ENCODE measurements at places on chromosomes 2 and 18.

- no peak for DNase-seq
These were observed 867.9 kb upstream of the POU3F3 start for GRCh38 chr2:103986001-103986400.

DNA sequence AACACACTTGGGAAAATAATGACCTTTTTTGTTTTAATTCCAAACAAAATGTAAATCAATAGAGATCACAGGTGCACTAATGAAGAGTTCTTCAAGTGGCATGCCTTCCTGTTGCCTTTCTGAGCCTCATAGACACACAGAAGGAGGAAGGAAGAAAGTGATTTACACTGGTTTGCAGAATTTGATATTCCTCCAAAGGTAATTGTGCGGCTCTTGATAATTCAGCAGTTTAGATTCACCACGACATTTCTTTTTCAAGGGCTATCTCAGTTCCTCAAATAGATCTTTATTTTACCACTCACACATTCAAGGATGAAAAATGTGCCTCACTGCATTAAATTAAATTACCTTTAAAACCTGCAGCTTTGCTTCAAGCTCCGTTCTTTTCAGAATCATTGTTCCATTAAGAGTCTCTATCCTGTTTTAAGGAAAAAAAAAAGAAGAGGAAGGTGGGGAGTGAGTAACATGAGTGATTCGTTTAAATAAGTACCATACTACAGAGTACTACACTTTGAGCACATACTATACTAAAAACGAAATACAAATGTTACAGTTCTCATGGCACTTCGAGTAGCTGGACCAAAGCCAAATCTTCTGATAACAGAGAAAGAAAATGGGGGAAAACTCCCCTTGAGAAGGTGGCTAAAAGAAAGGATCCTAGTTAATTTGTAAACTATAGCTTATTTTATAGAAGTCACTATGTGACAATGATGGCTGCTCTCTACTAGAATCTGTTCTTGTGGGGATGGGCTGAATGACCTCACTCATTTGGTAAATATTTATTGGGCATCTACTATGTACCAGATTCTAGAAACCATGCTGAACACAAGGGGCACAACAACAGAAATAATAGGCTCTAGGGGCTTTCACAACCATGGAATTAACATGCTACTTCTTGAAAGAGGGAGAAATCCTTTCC lies 16.6 kb downstream of the CYTIP start:
- DNase-seq, result no peak

DNA sequence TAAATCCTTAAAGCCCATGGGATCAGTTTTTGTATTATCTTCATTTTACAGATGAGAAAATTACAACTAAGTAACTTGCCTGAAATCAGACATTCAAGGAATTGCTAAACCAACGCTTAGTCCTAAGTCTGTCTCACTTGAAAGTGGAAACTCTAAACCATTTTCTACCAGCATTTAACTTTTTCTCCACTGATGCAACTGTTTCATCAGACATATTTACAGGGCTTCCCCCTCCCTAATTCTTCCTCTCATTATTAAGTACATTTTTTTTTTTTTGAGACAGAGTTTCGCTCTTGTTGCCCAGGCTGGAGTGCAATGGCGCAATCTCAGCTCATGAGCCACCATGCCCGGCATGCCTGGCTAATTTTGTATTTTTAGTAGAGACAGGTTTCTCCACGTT lies 88.6 kb downstream of the ACVR1C start:
- no peak for DNase-seq

GRCh38 chr18:59861009-59861408 lies 38.8 kb upstream of the PMAIP1 start:
- DNase-seq, result no peak

DNA sequence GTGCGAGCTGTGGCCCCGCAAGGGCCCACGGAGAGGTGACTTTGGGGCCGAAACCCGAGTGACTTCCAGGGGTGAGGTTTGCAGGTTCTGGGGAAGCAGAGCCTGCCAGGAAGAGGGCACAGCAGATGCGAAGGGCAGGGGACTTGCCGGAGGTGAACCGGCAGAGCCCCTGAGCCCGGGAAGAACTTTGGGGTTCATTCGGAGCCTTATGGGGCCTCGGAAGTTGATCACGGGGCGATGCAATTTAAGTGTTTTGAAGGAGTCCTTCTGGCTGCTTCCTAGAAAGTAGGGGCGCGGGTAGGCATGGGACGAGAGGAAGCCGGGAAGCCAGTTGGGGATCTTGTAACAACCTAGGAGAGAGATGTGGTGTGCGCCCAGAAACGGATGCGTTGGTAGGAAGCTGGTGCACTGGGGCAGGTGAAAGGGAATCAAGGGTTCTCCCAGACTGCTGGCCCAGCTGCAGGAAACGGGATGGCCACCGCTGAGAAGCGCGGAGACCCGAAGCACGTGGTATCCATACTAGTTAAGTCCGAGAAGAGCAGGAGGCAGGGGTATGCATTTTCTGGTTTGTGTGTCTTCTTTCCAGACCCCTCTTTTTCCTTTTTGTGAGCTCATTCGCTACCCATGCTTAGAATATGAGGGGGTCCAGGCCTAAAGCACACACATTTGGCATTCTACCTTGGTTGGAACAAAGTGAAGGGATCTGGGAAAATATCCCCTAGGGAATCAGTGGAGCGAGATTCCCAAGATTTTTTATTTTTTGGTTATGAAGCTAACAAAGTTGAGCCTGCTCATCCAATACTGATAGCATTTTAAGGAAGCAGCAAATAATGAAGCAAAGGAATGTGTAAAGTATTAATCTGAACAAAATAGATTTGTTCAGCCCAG lies 758 bp downstream of the SCLY start:
- peak; percentile 14 for DNase-seq

DNA sequence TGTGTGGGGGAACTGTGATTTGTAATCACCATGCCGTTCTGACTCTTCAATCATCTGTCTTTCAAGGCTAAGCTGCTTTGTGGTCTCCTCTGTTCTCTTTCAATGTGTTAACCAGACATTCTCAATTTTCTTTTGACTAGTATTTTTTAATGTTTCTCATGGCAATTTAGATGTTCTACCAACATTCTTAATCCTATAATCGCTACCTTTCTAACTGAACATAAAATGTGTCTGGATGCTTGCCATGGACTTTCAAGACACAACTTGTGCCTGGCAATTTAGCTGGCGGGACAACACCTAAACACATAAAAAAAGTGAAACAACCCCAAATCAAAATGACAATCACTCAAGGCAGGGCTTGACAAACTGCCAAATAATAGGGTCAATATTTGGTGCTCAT lies 135.0 kb upstream of the ACKR3 start:
- DNase-seq, result no peak

DNA sequence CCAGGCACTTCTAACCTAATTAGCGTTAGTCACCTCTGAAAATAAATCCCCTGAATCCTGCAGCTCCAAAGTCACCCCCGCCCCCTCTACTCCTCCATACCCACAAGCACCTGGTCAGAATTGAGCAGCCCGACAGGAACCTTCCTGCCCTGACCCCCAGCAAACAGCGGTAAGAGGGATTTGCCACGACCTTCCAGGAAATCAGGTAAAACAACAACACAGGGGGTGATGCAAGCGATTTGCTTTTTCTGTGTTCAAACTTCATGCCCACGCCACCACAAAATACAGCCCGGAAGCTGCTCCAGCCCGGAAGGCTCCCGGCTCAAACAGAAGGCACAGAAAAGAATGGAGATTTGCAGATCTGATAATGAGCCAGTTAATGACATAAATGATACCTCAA lies 367.1 kb downstream of the GPD2 start:
- no peak for DNase-seq

GRCh38 chr2:181354626-181355025 lies 102.6 kb upstream of the ITGA4 start:
- no peak for DNase-seq

DNA sequence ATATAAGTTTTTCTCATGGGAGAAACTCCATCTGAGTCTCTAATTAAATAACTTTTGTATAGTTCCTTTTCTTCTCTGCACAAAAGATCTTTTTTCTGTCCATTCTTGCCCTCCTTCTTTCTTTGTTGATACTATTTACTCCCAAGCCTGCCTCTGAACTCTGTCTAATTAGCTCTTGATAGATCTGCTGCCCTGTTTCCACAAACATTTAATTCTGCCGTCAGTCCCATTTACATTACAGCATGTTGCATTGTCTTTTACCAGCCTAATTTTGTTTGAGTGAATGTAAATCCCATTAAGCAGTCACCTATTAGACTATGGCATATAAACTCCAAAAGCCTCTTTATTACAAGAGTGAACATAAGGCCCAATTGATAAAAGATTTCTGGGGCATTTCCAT lies 254.4 kb downstream of the ERBB4 start:
- no peak for DNase-seq

GRCh38 chr2:42110641-42111322 lies 58.4 kb upstream of the EML4 start:
- no peak for DNase-seq

DNA sequence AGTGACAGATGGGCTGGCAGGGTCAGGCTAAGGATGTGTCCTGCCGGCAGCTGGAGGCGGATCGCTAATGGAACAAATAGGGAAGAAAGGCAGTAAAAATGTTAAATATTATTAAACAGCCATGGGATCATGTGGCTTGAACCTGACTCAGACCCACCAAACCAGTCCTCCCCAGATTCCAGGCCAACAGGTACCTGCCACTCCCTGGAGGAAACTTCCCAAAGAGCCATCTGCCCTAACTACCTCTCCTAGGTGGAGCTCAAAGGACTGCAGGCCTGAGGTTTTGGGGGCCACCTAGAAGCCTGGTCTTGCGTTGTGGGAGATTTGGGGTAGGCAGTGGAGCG lies 34.3 kb downstream of the CIB4 start:
- no peak for DNase-seq

- no peak for DNase-seq
These were observed 12.5 kb upstream of the GEMIN6 start for GRCh38 chr2:38765551-38765950.

GRCh38 chr2:160731856-160732255 lies 238.2 kb upstream of the RBMS1 start:
- no peak for DNase-seq

DNA sequence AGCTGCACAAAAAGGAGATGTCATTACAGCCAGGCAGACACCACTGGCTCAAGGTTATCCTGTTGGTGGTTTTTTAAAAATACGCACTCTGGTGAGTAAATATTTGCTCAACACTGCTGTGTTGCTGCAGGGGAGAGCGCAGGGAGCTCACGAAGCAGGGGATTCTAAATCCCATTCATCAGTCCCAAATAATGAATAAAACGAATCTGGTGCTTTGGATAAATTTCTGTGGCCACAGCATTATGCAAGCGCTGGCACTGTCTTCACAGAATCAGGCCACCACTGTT lies 256.2 kb downstream of the HDAC4 start:
- DNase-seq, result no peak

DNA sequence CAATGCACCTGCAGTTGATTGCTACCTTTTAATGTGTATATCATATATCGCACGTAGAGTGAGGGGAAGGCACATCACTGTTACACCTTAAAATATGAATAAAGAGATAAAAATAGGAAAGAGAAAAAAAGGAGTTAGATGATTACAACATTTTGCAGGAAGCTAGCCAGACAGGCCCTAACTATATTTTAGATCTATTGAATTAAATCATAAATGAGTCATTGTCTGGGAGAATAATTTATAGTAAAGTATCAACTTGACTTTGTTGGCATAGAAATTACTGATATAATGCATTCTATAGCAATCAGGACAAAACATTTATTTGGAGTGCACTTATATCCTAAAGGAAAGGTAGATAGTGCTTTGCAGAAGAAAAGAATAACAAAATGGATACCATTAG lies 384.9 kb upstream of the NXPH2 start:
- no peak for DNase-seq

DNA sequence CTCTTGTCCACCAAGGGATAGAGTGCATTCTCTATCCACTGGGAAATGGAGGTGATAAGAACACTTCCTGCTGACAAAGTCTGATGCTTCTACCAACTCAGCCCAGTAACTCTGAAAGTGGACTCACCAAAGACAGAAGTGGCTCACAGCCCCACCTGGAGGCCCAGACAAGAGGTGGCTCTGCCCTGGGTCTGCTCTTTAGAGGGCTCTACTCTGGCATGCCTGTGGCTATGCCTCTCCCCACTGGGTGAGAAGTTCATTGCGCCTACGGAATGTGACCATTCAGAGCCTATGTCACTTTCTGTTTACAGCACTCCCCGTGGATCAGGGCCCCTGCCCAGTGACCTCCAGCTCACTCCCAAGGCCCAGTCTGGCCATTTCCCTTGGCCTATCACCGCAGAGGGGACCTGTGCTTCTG lies 13.5 kb upstream of the XDH start:
- no peak for DNase-seq

DNA sequence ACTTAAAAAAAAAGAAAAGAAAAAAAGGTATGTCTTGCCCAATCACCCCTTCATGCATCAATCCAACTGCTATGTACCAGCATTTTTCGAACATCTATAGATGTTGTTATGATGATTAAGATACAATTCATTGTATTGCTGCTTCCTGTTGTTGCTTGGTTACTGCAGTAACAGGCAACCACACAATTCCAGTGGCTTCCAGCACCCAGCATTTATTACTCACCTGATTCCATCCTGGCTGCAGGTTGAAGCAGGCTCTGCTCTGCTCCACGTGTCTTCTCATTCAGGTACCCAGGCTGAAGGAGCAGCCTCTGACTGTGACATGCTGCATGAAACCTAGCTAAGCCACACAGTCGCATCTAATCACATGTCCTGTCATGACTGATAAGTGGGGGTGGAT lies 196.9 kb downstream of the INO80D start:
- DNase-seq, result no peak

Measured in activated CD4-positive, alpha-beta T cell treated with anti-CD3 and anti-CD28 coated beads for 24 hours (primary cell).